ENCODE measurements at places on chromosomes 11 and 22. TPM values are rescaled to one million over a fixed set of nuclear protein-coding genes. Genes with fewer than 3 reads are reported as not detected.

The IFTAP gene
- 22.6 TPM for total RNA-seq

The JOSD1 gene
- total RNA-seq = 84.7 TPM

The GRK3 gene
- 8.2 TPM for total RNA-seq

The RHOD gene
- total RNA-seq = 23.6 TPM

The GPR83 gene
- not detected for total RNA-seq

- no peak for DNase-seq
Observed at GRCh38 chr22:46366801-46367706, 31.5 kb downstream of the TRMU start.

GRCh38 chr11:122882857-122883645, 492 bp downstream of the JHY start:
- peak; percentile 30 for DNase-seq

DNA sequence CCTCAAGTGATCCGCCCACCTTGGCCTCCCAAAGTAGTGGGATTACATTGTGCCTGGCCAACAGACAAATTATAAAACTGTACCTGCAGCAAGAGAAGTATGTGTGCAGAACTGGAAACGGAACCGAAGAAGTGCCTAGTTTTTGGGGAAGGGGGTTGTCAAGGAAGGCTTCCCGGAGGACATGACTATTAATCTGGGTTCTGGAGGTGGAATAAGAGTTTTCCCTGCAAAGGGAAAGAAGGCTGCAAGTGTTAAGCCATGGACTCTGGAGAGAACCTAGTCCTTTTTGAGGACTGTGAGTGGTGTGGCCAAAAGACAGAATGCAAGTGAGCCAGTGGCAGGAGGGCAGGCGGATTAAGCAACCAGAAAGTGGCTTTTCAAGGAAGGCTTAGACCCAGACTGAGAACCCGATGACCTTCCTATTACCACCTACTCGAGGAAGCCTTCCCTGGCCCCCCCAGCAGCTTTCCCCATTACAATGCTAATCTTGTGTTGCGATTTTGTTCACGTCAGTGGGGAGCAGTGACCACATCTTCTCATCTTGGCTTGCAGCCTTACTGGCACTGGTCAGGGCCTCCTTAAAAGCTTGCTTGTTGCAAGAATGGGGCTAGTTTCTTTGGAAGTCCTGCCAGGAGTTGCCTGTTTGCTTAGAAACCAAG, 5.7 kb upstream of the SEPTIN3 start:
- DNase-seq = no peak

DNA sequence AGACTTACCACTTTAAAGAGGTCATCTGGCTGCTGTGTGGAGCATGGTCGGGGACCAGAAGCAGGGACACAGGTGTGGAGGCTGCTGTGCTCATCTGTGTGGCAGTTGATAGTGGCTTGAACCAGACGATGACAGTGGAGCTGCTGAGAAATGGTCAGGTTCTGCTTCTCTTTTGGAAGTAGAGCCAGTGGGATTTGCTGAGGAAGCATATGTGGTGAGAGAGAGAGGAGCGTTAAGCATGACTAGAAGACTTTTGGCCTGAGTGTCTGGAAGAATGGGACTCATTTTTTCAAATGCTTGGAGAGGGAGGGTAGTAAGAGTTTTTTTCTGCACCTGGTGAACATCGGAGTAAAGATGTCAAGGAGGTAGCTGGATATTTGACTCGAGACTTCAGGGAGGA, 12.5 kb upstream of the SREBF2 start:
- DNase-seq = no peak

DNA sequence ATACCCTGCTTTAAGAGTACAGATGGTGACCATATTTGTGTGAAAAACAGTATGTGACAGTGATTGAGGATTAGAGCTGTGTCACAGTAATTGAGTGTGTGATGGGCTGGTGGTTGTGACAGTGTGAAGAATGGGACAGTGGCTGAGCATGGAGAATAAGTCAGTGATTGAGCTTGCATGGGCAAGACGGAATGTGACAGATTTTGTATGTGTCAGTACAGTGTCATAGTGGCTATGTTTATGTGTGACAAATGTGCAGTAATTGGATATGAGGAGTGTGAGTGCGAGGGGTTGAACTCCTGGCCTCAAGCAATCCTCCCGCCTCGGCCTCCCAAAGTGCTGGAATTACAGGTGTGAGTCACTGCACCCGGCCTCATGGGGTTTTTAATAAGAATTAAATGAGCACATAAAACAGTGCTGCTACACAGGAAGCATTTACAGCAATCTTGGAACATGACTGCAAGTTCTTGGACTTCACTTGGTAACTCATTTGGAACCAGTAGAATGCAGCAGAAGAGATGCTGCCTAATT, 583 bp upstream of the RRAS2 start:
- DNase-seq = no peak

DNA sequence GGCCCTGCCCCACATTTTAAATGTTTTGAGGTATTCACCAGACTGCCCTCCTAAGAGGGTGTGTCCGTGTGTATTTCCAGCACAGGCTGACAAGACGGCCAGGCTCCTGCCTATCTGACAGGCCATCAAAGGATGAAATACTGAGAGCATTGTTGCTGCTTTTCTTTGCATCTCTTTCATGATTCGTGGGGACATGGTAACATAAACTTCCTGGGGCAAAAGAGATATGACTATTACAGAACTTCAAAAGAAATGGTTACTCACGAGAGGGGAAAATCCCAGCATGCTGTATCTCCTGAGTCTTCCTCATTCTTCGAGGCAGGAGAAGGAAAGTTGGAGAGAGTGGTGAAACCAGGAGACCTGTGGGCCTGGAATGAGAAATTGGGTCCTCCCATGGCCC, 10.3 kb upstream of the BIK start:
- no peak for DNase-seq

DNA sequence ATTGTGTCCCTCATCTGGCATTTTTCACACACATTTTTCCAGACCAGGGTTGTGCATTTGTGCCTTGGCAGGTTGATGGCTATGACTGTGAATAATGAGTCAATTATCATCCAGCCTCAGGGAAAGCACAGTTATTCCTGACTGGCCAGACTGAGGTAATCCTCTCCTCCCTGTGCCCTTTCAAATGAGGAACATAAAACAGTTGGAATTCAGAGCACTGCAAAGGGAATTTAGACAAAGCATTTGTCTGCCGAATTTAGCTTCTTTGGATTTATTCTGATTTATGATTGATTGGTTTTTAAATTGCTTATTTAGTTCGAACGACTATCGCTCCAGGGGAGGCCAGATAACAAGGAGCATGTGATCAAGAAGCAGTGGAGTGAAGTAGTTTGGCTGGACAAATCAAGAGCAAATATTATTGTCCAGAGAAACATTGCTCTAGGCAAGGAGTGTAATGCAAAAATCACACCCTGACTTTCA, 30.8 kb upstream of the RAG2 start:
- no peak for DNase-seq

GRCh38 chr11:109526061-109526460, 104.1 kb downstream of the C11orf87 start:
- no peak for DNase-seq

GRCh38 chr11:20278727-20279126, 84.8 kb upstream of the HTATIP2 start:
- no peak for DNase-seq

DNA sequence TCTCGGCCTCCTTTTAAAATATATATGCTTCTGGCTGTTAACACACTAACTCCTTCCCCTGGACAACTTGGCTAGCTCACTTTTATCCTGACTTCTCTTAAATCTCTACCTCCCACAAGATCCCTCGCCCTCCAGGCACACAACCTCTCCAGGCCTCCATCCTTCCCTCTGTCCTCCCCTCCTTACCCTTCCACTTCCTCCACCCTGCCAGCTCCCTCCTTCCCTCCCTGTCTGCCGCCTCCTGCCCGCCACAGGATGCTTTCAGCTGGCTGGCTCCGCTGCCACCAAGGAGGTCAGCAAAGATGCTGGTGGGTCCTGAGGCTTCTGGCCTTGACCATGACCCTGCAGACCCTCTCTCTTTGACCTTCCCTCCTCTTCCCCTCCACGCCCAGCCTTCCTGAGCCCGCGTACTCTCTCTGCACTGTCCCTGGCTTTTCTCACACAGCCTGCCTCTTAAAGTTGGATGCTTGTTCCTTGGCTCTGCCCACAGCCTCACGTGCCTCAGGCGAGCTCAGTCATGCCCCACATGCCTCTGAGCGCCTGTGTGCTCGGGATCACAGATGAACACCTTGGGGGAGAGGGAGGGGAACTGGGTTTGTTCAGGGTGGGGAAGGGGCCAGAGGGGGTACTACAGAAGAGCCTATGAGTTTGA, 6.7 kb downstream of the NFAM1 start:
- no peak for DNase-seq

- no peak for DNase-seq
Observed at GRCh38 chr11:111236383-111236782, 9.1 kb upstream of the POU2AF2 start.

GRCh38 chr11:10911907-10912306, 54.1 kb upstream of the ZBED5 start:
- DNase-seq = no peak

GRCh38 chr11:112024178-112024772, 933 bp upstream of the DLAT start:
- DNase-seq = no peak

DNA sequence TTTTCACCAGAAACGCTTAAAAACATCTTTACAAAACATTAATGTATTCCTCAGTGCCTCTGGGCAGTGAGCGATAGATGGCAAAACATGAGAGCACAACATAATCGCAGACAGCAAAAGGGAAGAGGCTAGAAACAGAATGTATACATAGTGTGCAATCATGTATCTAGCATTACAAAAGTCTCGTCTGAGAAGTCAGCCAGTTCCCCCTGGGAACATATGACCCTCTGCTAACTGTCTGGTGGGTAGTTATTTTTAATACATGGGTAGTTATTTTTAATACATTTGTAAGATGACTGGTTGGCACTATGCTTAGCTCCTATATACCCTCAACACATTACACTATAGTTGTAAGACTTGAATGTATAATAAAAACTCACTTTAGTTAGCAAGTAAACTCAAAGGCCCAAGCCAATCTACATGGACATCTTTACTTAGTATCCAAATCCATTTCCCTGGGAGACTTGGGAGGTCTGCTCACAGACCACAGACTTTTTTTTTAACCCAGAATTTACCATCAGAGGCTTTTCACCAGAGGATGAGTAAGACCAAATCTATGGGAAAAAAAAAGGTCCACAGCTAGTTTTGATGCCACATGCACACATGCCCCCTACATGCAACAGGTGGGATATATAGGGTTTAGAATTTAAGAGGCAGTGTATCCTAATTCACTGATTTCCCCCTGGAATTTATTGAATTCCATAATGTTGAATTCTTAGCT, 71.7 kb downstream of the AMBRA1 start:
- DNase-seq = no peak

DNA sequence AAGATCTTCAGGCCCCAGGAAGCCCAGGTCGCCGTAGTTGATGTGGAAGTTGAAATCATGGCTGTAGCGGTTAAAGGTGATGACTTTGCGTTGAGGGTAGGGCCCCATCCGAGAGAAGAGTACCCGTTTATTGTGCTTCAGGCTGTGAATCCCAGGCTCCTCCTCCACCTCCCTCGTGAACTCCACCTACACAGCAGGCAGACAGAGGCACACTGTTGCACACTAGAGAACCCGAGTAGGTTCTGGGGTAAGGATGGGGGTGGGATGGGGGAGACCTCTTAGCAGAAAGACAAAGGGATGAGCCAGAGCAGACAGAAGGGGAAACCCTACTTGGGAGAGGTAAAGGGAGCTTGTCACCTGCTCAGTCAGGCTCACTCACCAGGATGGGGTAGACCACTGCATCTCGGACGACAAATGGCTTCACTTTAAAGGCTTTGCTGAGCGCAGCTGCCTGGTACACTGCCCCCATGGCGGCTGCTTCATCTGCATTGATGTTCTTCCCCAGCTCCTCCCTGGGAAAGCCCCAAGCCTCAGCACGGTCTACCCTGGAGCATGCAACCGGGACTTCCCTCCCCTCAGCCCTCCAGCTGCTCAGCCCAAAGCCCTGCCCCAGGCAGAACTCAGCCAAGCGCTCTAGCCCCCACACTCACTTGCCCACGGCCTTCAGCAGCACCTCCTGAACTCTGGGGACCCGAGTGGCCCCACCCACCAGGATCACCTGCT, 5.4 kb downstream of the HYOU1 start:
- no peak for DNase-seq

DNA sequence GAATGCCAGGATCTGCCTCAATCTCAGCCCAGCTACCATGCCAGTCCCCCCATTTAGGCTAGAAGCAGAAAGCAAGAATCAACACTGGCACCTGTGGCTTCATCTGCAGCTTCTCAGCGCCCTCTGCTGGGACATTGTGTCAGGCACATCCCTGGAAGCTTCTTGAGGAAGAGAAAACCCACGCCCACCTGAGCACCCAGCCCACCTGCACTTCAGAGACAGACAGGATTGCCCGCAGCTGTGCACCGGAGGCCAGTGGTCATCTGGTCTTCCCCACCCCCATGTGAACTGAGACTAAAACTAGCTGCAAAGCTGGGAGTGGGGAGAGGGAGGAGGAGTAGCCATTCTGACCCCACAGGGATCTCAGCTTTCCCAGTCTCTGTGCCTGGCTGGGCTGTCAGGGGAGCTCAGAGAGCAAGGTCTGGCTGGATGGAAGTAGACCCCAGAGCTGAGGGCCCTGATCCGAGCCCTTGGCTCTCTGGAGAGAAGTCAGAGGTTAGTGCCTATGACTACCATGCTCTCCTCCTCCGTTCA, 66.8 kb downstream of the FEZ1 start:
- DNase-seq = peak; percentile 53
